ENCODE measurements at places on chromosomes 3 and 15. TPM values are rescaled to one million over a fixed set of nuclear protein-coding genes. Genes with fewer than 3 reads are reported as not detected.

DNA sequence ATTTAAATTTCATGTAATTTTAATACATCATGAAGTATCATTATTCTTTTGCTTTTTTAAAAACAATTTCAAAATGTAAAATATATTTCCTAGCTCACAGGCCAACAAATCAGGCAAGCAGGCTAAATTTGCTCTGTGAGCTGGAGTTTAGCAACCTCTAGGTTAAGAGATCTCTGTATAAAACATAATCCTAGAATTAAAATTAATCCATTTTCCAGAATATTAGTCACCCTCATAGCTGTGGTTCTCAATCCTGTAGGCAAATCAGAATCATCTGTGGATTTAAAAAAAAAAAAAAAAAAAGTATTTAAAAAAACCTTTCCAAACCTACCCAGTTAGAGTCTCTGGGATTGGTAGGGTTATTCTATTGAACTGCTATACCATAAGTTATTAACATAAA is 209.7 kb downstream of the MINAR1 start:
- no peak for DNase-seq

DNA sequence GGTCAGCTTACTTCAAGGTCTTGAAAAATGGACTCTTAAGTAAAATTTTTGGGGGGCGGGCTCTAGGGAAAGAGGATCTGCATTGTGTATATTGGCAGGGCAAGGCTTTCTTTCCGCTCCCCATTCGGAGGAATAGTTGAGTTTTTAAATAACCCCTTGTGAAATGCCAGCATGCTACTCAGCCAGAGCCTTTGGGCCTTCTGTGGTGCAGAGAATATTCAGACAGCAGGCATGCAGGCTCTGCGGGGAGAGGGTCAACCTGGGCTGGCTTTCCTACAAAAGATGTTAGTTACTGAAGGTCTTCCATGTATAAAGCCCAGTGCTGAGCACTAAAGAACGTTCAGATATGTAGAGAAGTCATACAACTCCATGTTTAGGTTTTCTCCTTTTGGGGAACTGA is 40.6 kb downstream of the ADAMTSL3 start:
- no peak for DNase-seq

DNA sequence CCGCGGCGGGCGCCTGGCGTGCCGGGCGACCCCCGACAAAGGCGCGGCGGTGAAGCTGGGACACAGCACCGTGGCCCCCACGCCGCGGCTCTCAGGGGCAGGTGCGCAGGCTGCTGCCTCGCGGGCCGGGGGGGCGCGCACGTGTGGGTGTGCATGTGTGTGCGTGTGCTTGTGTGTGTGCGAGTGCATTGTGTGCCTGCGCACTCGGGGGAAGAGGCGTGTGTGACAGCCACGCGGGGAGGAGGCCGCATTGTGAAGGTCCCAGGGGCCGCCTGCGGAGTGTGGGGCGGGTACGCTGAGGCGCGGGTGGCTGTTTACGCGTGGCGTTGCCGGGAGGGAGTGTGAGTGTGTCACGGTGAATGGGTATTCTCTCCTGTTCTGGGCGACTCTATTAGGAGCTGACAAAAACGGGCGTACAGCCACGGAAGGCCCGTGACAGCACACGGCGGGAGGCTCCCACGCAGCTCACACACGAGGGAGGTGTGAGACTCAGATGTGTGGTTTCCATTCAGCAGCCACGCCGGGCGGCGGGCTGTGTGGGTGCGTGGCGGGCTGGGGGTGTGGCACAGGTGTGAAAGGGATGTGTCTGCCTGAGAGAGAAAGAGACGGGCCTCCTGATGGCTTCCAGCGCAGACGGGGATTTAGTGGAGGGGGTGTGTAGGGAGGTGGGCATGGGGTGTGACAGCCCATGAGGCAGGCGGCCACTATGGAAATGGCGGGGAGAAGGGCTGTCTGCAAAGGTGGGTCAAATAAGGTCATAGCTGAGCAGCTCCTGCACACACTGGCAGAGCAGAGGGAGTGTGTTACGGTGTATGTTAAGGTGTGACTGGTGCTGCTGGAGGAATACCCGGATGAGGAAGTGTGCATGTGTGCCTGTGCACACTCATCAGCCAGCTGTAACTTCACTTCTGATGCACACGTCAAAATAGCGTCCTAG is 750 bp downstream of the PODXL2 start:
- no peak for DNase-seq

DNA sequence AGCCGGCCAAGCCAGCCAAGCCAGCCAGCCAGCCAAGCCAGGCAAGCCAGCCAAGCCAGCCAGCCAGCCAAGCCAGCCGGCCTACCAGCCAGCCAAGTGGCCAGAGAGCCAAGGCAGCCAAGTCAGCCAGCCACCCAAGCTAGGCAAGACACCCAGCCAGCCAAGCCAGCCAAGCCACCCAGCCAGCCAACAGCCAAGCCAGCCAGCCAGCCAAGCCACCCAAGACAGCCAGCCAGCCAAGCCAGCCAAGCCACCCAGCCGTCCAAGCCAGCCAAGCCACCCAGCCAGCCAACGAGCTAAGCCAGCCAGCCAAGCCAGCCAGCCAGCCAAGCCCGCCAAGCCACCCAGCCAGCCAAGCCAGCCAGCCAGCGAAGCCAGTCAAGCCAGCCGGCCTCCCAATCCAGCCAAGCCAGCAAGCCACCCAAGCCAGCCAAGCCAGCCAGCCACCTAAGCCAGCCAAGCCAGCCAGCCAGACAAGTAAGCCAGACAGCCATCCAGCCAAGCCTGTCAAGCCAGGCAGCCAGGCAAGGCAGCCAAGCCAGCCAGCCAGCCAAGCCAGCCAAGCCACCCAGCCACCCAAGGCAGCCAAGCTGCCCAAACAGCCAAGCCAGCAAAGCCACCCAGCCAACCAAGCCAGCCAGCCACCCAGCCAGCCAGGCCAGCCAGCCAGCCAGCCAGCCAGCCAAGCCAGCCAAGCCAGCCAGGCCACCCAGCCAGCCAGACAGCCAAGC is 200.5 kb downstream of the GOLGA6L6 start:
- peak; percentile 50 for DNase-seq

GRCh38 chr3:14371573-14372474 is 30.6 kb upstream of the SLC6A6 start:
- peak; percentile 91 for DNase-seq

DNA sequence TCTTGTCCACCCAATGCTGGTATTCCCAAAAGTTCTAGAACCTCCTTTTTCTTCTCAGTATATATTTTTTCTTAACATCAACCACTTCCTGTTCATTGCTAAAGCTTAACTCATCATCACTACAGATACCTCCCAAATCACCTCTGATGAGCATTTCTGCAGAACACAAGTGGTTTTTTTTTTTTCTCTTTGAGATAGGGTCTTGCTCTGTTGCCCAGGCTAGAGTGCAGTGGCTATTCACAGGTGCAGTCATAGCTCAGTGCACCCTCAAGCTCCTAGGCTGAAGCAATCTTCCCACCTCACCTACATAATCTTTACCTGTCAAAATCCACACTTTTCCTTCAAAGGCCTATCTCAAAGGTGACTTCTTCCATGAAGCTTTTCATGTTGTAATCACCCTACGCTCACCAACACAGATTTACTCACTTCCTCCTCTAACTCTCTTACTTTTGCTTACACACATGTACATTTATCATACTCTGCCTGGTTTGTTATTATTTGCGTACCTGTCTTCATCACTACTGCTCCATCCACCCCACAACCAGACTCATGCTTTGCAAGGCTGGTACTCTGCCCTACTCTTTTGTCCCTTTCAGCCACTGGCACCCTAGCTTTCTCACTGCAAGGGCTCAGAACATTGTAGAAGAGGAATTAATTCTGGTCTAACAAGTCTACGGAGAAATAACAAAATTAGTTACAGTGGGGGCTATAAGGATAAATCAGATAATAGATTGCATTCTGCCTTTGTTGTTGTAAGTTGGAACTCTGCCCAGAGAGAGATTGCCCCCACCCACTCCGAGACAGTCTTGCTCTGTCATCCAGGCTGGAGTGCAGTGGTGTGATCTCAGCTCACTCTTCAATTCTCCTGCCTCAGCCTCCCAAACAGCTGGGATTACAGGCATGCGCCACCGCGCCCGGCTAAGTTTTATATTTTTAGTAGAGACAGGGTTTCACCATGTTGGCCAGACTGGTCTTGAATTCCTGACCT is 27.5 kb downstream of the HERC1 start:
- no peak for DNase-seq

- DNase-seq, result no peak
These were observed 32.6 kb upstream of the PCSK6 start for GRCh38 chr15:101522091-101522490.

DNA sequence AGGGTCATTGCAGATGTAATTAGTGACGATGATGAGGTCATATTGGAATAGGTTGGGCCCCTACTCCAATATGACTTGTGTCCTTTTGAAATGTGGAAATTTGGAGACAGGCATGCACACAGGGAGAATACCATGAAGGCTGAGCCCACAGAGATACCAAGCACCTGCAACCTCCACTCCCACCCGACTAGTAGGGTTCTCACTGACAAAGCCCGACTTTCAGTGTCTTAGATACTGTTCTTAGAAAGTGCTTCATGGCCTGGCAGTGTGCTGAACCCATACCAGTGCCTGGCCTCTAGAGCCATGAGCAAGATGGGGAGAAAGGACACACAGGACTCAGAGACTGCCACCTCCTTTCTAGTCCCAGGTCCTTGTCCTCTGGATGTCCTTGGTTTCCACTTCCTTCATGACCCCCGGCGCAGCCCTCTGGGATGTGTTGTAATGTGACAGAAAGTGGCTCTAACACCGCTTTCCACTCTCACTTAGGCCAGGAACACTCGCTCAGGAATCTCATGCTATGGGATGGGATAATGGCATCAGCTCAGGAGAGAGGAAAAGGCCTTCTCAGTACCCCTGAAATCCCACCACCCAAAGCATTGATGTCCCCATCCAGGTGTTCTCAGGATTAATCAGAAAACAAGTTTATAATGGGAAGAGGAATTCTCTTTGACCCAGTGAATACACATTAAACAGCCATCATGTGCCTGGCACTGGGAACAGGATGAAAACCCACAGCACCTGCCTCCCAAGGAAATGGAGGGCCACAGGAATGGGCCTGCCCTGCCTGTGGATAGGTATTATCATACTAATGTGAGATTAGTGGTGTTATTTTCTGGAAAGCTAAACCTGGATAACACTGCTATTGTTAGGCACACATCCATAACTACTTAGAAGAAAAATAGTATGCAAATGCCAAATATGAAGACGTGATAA is 59.9 kb downstream of the RPL39L start:
- DNase-seq, result no peak

Gene SLC12A1
- not detected for total RNA-seq

Gene LRRC2
- total RNA-seq, result 97.0 TPM

All from gastrocnemius medialis (tissue), 4 donors.